ENCODE measurements at places on chromosomes 7 and 10.

GRCh38 chr10:85641479-85642009 lies 725.1 kb downstream of the GRID1 start:
- DNase-seq = peak; percentile 76

DNA sequence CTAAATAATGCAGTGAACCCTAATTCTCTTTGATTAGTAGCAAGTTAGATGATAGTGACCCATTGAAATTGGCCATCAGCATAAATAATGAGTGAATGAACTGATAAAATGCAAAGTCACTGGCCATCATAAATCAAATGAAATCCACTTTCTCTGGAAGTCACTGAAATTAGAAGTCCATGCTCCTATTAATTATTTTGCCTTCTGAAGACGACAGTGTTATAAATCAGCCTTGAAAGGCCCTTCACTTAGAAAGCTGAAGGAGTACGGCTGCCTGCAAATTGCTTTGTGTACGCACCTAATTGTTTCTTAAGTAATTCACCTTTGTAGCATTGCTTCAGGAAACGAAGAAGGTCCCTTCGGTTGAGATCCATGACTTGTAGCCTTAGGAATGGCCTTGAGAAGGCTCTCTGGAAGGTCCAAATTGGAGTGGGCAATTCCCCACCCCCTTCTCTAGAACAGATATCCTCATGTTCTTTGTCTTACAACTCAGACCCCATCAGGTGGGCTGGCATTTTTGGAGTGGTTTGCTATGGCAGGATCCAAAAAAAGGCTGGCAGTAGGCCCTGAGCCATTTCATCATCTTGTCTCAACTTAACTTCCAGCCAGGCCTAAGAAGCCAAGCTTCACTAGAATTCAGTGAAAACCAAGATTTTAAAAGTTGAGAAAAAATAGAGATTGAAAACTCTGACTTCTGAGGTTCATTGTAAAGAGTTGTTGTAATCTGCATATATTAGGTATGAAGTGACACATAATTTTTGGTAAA lies 420.3 kb downstream of the LRMDA start:
- DNase-seq = no peak

DNA sequence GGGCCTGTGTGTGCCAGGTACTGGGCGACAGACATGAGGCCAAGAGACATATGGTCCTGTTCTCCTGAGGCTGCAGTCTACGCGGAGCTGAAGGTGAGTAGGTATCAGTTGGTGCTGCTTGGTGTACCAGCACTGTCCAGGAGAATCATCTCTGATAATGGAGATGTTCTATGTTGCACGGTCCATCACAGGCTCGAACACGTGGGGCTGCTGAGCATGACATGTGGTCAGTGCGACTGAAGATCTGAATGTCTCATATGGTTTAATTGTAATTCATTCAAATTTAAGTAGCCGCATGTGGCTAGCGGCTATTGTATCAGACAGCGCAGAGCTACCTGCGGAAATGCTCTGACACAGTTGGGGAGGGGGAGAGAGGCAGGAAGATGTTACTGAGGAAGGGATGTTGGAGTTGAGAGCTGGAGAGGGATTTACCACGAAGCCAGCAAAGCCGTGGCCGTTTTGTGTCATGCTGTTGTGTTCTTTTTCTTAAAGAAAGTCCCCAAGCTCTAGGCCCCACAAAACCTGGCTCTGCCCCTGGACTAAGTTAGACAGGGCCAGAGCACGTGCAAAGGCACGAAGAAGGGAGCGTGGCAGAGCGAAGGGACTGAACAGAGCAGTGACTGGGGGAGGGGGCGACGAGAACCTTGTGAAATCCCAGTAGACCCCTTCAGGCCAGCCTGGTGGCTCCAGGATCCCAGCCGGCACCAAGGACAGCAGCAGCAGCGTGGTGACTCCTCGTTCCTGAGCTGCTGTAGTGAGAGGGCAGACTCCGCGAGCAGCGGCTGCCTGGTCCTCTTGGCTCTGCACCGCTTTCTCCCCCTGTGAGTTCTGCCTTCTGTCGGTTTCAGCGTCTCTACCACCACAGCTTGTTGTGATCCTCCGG lies 20.0 kb downstream of the SMKR1 start:
- no peak for DNase-seq

GRCh38 chr10:76899490-76899889 lies 738.1 kb downstream of the KCNMA1 start:
- DNase-seq = peak; percentile 5

- no peak for DNase-seq
These were observed 451.5 kb downstream of the GLRX3 start for GRCh38 chr10:130587718-130588117.

DNA sequence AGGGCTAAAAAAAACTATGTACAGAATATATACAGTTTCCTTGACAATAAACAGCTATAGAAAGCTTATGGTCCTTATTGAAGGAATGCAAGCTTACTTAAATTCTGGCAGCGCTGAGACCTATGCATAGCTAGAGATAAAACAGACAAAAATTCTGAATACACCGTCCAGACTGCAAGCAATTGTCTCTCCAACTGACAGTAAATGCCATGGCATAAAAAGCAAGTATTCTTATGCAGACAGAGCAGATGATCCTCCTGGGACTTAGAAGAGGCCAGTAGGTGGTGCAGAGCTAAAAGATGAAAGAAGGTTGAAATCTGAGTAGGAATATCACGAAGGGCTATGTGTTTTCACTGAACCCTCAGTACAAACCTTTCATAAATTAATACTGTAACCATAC lies 157.0 kb upstream of the CACNA2D1 start:
- DNase-seq = no peak

DNA sequence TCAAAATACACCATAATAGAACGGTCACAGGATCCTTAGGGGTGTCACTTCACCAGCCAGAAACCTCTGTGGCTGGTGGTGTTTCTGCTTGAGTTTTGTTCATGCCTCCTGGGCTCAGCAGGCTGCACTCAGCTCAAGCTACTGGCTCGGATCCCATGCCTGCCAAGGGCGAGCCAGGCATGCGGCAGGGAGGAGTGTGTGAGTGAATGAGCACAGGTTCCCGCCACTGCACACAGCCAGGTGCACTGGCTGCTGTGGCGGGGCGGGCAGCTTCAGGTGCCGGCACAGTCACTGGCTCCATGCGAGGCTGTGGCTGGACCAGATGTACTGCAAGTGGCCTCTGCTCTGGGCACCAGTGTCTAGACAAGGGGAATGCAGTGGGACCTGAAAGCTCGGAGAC lies 29.5 kb downstream of the CLDN12 start:
- DNase-seq = no peak

- DNase-seq = peak; percentile 21
These were observed 50.4 kb upstream of the ZNF365 start for GRCh38 chr10:62323751-62324150.

GRCh38 chr10:71737834-71738197 lies 18.2 kb upstream of the C10orf105 start:
- DNase-seq = no peak

DNA sequence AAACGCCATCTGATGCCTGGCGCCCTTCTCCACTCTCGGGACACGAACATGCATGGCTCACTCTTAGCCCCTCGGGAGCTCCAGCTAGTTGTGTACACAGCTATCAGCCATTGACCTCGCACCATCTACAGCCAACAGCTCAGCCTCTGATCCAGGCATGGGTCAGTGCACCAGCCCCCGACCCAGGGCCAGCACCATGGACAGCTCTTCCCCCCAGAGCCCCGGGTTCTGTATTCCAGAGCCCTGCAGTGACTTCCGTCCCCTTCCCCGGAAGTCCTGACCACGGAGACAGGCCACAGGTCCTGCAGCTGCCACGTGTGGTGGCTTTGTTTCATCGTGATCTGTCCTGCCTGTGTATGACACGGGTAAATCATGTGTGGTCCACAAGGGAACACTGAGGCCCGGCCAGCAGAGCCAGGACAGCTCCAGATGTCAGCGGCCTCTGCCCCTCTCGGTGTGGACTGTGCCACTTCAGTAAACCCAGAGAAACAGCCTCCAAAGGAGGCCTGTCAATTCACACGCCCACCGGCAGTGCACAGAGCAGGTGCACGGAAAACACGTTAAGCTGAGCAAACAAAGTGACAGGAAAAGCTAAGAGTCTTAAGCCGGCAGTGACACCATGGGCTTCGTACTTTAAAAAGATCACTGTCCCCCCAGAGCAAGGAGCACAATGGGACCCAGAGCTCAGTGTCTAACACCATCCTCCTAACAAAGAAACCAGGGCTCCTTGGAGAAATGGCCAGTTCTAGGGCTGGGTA lies 13.0 kb downstream of the STK32C start:
- no peak for DNase-seq

DNA sequence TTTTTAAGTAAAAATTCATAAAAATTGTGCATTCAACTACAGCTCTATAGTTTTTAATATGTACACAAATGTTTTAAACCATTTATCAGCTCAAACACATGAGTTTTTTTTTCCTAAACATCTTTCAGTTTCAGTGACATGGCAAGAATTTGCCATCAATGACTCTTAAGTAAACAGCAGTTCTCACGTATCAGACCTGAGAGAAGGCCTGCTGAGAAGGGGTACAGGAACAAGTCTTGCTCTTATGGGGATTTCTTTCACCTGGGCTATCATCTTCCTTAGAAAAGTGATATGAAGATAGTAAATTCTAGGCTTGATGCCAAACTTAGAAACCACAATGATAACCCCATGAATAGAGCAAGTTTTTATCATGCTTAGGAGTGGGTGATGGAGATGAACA lies 467.8 kb downstream of the ARL4A start:
- no peak for DNase-seq

GRCh38 chr7:43248553-43248952 lies 136.1 kb downstream of the HECW1 start:
- no peak for DNase-seq

DNA sequence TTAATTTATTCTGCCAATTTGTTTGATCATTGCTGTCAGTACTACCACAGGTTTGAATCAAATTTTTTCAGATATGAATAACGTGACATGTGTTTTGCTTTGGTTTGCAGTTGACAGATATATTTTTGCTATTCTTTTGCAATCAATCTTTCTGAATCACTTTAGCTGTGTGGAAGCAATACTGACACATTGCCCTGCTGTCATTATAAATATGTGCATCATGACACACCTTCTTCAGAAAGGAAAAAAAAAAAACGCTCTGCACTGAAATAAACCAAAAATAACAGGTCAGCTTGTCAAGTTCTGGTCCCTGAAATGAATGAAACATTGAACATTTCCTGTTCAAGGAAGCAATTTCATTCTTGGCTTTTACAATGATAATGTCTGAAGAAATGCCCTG lies 93.8 kb upstream of the FAM13C start:
- no peak for DNase-seq

DNA sequence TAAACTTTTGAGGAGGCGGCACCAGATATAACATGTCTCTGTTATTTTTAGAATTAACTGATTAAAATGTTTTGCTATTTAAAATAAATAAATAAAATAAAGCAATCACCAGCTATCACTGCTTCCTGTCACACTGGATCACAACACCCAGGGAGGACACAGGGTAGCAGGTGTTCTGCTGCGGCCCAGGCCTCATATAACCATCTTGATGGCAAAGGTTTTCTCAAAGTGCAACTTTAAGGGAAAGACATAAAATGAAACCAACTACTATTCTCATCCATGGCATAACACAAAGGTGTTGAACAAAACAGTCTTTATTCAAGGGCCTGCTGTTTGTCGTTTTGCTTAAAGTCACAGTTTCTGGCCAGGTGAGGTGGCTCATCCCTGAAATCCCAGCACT lies 23.2 kb downstream of the GPER1 start:
- DNase-seq = no peak

GRCh38 chr10:127906548-127907377 lies at the start of gene PTPRE:
TSS of gene PTPRE (plus strand) at chr10:127907103. CDS start at chr10:128040882, 133,779 bp downstream.
- peak; percentile 84 for DNase-seq

- DNase-seq = peak; percentile 37
These were observed 749.4 kb downstream of the AUTS2 start for GRCh38 chr7:70347463-70348254.

DNA sequence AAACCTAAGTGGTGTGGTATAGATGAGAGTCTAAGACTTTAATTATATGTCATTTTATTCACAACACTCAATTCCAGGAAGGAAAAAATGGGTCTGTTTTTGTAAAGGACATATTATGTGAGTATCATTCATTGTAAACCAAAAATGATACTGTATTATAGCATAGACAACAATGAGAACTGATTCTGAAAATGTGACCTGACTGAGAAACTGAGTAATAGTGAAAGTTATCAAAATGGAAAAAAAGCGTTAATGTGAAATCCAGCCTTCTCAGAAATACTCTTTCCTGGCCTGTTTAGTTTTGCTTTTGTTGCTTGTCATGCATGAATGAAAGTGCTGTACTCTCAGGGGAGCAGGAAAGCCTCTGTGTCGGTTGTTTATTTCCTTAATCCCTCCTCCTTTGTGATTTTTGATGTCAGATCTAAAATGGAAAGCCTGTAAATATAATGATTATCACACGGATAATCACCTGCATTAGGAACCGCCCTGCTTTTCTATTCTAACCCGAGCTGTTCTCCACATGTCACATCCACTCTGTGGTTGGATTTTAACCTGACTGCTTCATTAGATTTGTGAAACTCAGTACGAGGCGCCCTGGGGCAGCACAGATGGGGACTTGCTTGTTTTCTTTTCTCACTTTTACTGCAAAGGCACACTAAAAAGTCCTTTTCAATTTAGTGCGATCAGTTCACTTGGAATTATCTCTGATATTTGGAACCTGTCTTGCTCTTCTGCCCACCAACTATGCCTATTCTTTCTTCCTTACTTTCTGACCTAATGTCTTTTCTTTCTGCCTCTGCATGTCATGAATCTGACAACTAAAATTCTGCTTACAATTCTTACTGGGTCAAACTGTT lies 240.9 kb upstream of the KAT6B start:
- peak; percentile 38 for DNase-seq

- no peak for DNase-seq
These were observed 75.0 kb downstream of the MEST start for GRCh38 chr7:130566898-130567280.

- no peak for DNase-seq
These were observed 1120.6 kb downstream of the SORCS3 start for GRCh38 chr10:105761576-105762260.

- peak; percentile 36 for DNase-seq
These were observed 582.3 kb upstream of the CNTNAP2 start for GRCh38 chr7:145534301-145534700.

DNA sequence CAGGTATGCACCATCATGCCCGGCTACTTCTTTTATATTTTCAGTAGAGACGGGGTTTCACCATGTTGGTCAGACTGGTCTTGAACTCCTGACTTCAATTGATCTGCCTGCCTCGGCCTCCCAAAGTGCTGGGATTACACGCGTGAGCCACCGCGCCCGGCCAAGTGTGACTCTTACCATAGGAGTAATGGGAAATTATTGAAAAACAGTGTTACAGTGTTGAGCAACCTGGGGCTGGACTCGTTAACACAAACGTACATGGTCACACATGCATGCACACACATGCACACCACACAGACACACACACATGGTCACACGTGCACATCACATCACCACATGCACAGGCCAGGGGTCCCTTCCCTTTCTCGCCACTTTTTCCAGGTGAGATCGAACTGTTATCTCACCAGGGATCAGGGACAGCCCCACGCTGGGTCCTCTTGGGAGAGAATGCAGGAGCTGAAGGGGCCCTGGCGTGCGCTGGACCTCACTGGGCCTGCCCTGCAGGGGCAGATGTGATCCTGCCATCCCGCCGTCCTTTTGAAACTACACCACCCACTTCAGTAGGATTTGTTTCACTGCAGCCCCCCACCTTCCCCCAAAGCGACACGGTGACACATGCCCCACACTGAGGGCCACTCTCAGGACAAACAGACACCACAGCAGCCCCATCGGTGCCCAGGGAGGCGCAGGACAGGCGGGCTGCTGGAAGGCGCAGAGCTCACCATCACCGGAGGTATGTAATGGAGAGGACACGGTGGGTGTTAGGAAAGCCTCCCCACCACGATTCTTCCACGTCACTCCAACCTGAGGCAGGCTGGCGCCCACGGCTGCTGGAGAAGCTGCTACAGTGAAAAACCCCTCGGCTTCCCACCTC lies 10.2 kb downstream of the RADIL start:
- DNase-seq = no peak

All from kidney tubule cell (primary cell).